T follicular helper cell (primary cell): ENCODE measurements at places on chromosomes 1 and 21.

DNA sequence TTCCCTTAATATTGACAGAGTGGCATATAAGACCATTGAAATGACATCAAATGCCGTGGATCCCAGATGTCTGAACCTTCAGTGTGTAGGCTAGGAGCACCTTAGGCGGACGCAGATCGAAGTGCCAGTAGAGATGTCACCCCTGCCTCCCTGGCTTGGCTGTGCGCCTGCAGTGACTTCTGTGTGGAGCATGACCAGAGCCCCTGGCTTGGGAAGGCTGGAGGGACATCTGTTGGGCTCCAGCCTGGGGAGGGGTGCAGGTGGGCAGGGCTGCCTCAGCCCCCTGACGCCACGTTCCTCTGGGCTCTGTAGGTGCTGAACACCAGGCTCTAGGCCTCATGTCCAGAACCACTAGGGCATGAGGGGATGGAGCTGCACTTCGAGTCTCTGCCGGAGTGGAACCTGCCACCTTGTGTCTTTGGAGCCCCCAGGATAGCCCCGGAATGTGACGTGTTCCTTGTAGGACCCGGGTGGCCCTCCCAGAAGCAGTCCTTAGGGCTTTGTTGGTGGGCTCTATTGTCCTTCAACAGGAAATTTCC lies 103.8 kb downstream of the ADARB1 start:
- DNase-seq, result no peak

DNA sequence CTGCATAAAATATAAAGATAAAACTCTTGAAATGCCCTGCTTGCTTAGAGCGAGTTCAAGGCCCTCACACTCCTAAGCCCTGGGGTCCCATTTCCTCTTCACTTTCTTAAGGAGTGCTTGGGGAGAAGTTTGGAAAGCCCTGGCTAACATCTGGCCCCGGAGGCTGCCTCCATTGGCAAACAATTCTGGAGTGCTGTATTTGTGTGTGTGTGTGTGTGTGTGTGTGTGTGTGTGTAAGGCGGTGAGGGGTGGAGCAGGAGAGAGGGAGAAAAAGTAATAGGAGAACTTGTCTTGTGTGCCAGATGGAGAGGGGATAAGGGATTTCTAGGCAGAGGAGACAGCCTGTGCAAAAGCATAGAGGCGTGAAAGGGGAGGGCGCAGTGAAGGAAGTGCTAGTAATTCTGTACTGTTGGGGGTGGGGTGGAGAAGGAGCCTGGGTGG lies 578 bp upstream of the TRIM62 start:
- no peak for DNase-seq

DNA sequence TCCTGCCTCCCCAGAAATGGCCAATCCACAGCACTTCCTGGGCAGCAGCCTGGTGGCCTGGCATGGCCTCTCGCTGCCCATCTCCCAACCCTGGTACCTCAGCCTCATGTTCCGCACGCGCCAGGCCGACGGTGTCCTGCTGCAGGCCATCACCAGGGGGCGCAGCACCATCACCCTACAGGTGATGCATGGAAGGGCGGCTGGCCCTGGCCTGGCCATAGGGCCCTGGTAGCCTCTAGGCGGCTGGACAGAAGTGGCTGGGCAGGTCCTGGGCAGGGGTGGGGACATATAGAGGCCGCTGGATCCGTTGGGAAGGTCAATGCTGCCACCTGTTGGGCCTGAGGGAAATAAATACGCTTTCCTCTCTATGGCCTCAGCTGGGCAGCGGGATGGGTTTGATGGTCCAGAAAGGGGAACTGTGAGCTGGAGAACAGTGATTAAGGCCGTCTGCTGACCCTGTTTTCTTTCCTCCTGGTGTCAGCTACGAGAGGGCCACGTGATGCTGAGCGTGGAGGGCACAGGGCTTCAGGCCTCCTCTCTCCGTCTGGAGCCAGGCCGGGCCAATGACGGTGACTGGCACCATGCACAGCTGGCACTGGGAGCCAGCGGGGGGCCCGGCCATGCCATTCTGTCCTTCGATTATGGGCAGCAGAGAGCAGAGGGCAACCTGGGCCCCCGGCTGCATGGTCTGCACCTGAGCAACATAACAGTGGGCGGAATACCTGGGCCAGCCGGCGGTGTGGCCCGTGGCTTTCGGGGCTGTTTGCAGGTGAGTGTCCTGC lies 14.4 kb downstream of the CELSR2 start:
- DNase-seq, result peak; percentile 59

GRCh38 chr1:223714849-223715603 lies 2.7 kb downstream of the CAPN2 start:
- no peak for DNase-seq

DNA sequence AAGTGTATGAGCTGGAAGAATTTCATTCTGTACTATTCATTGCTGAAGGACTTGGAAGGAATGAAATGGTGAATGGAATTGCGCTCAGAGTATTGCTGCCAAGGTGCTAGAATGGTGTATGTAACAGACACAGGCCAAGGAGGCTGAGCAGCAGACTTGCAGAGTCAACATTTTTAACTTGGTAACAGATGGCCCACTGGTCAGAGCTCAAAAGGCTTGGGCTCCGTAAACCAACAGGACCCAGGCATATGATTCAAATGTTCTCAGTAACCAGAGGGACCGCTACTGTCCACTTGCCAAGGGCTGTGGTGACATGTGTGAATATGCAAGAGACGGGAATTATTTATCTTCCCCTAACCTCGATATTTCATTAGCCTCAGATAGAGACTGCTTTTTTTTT lies 28.8 kb upstream of the PTGFRN start:
- no peak for DNase-seq

GRCh38 chr1:58456470-58456869 lies 90.1 kb downstream of the OMA1 start:
- DNase-seq, result no peak

- DNase-seq, result no peak
Measured at GRCh38 chr1:19042675-19043578, 86.5 kb upstream of the IFFO2 start.

- DNase-seq, result no peak
Measured at GRCh38 chr21:32309906-32310460, 11.3 kb downstream of the MRAP start.

DNA sequence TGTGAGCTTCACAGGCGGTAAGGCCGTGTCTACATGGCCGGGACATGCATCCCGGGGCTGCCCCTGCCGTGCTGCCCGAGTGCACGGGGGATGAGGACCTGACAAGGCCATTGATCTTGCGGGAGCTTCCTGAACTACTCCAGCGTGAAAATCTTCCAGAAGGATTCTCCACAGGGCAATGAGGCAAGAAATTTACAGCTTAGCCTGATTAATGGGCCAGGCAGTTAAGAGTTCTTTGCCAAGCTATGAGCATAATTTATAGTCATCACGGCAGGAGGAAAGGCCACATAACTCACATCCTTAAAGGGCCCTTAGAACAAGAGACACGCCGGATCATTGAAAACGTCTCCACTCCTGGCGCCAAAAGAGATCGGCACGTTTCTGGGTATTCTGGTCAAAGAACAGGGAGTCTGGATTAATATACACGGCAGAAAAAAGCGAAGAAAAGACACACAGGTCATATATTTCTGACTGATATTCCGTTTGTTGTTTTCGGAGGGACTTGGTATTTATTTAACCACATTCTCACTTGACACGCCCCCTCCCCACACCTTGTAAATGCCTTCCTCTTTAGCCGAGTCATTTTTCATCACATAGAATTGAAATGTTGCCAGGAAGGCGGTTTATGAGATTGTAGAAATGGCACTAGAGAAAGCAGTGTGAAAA lies 180.5 kb downstream of the DYRK1A start:
- no peak for DNase-seq

GRCh38 chr21:34337741-34338140 lies 26.1 kb upstream of the KCNE2 start:
- no peak for DNase-seq

- no peak for DNase-seq
Measured at GRCh38 chr1:63621698-63622097, 28.5 kb downstream of the PGM1 start.

DNA sequence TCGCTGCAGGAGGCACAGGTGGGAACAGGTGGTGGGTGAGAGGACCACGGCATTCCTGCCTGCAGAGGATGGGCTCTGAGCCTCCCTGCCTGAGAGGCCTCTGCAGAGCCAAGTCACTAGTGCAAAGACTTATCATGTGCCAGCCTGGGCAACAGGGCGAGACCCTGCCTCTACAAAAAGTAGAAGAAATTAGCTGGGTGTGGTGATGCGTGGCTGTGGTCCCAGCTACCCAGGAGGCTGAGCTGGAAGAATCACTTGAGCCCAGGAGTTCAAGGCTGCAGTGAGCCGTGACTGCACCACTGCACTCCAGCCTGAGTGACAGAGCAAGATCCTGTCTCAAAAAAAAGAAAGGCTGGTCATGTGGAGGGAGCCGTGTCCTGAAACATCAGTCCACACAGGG lies 46.4 kb downstream of the PKNOX1 start:
- no peak for DNase-seq

DNA sequence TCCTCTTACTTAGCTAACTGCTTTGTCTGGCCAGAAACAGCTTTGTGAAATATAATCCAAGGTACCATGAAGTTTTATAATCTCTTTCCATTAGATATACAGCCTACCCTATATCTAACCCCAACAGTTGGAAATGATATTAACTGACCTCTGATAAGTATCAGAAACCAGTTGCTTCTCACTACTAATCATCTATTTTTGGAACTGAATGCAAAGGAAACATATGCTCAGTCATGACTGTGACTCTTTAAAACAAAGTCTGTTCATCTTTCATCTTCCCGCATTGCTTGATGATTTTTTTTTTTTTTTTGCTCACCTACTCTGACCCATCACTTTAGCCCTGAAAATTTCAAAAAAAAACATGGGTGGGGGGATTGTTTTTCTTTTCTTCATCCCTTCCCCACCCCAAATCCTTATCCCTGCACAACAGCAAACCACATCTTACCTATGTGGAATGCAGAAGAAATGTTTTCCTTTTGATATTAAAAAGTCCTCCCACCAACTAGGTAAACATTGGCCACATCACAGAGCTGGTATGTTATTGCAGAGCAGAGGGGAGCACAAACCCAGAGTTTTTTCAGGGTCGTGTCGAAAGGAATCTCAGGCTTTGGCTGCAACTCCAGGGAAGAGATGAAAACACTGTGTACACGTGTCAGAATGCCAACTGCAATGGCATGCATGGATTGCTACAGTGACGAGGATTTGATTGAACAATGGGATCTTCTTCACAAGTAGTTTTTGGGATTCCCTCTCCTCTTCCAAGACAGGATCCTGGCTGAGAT lies 137.3 kb downstream of the SLC30A10 start:
- no peak for DNase-seq

DNA sequence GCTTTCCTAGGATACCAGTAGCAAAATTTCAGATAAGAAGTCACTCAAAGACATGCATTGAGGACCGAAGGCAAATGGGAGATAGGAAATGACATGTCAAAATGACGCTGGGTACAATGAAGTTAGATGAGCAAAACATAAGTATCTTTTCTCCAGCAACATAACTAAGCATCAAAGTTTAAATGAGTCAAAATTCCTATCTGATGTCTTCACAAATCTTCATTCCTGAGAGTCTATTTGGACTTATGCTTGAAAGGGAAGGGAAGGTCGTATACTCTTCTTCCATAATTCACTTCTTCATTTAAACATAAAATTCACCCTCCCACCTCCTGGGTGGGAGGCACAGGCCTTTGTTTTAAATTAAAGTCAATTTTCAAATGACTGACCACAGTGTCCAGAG lies 4.1 kb upstream of the TMEM81 start:
- DNase-seq, result no peak

- DNase-seq, result no peak
Measured at GRCh38 chr1:54456921-54457529, 50.8 kb upstream of the SSBP3 start.

DNA sequence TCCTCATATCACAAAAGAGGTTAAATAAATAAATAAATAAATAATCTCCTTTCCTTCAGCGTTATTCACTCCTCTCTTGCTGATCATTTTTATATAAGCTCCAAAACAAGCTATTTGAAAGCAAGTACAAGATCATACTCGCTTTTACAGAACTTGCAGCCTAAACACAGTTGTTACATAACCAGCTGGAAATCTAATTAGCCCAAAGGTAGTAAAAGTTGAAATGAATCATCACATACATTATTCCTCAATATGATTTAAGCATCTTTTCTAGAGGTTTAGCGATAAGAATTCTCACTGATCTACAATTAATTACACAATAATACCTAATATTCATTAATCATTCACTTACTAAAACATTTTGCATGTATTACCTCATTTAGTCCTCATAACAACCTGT lies 160.2 kb downstream of the COP1 start:
- no peak for DNase-seq

GRCh38 chr1:7247791-7248548 lies 462.7 kb downstream of the CAMTA1 start:
- DNase-seq, result no peak
